GM23338 (cell line): ENCODE measurements at places on chromosomes 1 and 21.

- peak; percentile 45 for DNase-seq
These were observed 3.6 kb upstream of the ZMYM4 start for GRCh38 chr1:35264871-35265270.

GRCh38 chr1:198168227-198168626 lies 11.4 kb downstream of the NEK7 start:
- no peak for DNase-seq

DNA sequence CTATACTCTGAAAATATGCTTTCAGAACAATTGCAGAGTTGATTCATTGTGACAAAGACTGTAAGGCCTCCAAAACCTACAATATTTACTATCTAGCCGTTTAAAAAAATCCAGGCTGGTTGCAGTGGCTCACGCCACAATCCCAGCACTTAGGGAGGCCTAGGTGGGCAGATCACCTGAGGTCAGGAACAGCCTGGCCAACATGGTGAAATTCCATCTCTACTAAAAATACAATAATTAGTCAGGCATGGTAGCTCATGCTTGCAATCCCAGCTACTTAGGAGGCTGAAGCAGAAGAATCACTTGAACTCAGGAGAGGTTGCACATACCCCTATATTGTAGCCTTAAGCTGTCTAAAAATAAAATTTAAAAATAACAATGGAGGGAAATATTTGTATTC lies 5.3 kb upstream of the TFF2 start:
- DNase-seq: no peak

DNA sequence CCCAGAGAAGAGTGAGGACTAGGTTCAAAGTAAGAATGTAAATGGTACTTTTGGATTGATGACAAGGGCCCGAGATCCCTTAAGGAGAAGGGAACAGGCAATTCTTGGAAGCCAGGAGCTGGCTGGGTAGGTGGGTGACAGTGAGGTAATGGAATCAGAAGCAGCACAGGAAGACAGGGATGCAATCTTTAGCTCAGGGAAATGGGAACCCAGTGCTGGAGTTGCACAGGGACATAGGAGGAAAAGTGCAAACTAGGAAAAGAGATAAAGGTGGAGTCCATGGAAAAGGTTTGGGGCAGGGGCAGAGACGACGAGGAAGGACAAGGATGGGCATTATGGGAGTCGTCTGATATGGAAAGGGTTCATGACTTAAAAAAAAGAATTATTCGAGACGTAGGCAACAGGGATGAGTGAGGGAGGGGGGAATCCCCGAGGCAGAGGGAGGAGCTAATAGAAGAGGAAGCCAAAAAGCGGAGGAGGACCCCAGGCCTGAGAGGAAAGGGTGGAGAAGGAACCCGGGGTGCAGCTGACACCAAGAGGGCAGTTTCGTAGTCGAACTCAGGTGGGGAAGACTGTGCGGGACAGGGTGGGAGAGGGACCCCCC lies 495 bp downstream of the PI4KB start:
- peak; percentile 71 for DNase-seq

DNA sequence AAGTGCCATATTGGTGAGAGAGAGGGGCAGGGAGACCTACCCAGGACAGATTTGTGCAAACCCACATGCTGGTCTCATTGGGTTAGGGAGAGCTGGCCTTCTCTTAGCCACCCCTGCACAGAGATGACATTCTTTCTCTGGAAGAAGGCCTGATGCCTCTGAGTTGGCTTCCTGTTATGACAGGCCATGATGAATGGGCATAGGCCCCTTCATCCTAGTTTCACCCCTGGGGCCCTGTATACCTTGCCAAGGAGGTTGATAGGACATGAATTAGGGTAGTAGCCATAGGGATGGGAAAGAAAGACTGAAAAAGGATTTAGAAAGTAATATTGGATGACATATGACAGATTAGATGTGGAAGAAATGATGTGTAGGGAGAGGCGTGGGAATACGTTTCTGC lies 46.6 kb downstream of the TENT5C start:
- no peak for DNase-seq

DNA sequence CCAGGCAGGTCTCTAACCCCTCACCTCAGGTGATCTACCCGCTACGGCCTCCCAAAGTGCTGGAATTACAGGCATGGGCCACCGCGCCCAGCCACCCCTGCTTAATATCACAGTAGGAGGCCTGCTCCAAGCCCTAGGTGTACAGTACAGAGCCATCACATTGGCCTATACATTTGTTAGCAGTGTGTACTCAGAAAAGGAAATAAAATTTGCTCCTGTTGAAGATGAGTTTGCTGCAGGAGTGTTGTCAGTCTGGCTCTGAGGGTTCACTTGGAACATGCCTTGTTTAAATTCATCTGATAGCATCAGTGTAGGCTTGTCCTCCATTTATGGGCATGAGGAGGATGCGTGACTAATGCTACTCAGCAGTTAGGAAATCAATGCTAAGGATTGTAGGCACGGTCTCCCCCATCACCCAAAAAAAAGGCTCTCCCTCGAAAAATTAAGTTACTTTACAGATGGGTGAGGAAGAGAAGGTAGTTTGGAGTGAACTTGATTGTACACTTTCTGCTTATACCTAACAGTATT lies 4.6 kb upstream of the ENAH start:
- no peak for DNase-seq

DNA sequence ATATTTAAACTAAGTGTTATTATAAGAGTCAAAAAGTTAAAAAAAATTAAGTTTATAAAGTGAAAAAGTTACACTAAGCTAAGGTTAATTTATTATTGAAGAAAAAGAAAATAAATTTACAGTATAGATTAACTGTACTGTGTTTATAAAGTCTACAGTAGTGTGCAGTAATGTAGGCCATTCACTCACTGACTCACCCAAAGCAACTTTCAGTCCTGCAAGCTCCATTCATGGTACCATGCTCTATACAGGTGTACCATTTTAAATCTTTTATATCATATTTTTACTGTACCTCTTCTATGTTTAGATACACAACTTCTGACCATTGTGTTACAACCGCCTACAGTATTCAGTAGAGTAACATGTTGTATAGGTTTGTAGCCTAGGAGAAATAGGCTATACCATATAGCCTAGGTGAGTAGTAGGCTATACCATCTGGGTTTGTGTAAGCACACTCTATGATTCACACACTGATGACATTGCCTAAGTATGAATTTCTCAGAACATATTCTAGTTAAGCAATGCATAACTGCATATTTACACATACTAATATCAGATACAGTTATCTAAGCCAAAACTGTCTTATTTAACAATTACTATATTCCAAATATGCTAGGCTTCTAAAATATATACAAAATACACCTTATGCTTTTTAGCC lies 80.6 kb upstream of the GFI1 start:
- DNase-seq: no peak

DNA sequence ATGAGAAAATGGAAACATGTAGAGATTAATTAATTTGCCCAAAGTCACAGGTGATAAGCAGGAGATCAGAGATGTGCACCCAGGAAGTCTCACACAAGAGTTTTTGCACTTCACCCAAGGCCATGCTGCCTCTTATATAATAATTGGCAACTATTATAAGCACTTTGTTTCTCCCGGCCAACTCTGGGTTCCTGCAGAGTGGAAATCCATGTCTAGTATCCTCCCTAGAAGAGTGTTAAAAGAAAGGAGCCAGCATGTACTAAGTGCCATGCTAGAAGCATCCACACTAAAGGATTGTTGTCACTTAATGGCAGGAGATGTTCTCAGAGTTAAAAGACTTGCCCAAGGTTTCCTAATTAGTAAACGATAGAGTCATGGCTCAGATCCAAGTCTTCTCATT lies 470.3 kb downstream of the OMA1 start:
- DNase-seq: no peak

GRCh38 chr1:187001198-187001889 lies 172.6 kb downstream of the PLA2G4A start:
- no peak for DNase-seq

GRCh38 chr1:202010180-202011015 lies at the start of gene ELF3:
Gene ELF3 (plus strand): TSS chr1:202010587. CDS start chr1:202011137, 550 bp downstream.
- DNase-seq: peak; percentile 98

- DNase-seq: peak; percentile 29
These were observed 489.3 kb downstream of the AMY1C start for GRCh38 chr1:104238991-104239390.

DNA sequence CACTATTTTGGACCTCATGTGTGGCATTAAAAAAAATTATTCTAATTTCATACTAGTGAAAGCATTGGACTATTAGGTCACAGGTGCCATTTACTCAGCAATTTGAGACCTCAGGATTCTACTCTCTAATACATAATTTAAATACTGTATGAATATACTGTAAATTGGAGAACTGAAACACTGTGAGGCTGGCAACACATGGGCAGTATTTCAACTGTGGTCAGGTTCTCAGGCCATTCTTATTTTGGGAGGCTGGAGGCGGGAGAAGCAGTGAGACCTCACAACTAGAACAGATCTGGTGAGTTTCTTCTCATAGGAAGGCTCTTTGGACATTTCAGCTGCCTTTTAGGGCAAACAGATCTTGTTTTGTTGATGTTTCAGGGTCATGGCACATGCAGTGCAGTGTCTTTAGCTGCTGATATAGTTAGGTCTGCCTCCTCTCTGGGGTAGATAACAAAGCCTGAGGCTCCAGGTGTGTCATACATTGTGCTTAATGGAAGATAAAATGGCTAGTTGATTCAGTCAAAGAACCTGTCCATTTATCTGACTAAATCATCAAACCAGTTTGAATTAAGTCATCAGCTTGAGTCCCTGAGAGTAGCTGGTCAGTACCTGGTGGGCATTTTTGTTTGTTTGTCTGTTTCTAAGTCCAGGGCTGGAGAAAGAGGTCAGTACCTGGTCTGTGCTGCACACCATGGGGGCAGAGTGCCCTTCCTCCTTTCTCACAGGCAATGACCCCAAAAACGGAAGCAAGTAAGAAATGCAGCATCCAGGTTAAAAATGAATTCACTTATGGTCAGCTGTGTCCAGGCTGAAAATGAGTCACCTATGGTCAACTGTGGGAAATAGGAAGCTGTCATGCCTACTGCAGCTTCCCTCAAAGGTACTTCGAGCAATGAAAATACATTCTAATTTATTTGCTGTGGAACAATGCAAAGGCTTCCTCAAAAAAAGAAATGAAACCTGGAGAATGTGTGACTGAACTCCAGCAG lies 216.2 kb downstream of the SDCCAG8 start:
- DNase-seq: no peak

DNA sequence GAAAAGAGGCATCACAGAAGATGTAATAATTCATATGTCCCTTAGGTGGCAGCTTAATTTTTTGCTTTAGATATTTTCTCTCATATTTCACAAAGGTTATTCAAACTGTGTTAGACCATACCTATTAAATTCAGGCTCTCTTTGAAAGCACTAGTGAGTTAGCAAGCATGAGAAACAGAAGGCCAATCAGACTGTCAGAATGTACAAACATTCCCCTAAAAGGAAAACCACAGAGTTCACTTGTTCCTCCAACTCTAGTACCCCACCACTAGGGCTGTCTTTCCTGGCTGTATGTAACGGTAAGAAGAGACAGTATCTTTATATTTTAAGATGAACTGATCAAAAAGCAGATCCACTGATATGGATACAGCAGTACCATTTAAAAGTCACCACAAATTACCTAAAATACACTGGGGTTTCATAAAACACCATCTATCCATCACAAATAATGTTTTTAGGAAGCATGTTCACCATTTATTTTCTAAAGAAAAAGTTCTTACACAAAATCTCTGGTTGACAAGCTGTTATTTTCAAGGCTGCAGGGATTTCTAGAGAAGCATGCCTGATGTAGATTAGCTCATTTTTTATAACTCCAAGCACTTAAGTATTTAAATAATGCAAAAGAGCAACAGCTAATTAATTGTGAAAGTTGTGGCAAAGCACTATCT lies 1.8 kb downstream of the ARPC5 start:
- DNase-seq: peak; percentile 72

- no peak for DNase-seq
These were observed 8.6 kb upstream of the BCL2L15 start for GRCh38 chr1:113895961-113896360.

- no peak for DNase-seq
These were observed 122.2 kb downstream of the KCNN3 start for GRCh38 chr1:154747740-154748404.

DNA sequence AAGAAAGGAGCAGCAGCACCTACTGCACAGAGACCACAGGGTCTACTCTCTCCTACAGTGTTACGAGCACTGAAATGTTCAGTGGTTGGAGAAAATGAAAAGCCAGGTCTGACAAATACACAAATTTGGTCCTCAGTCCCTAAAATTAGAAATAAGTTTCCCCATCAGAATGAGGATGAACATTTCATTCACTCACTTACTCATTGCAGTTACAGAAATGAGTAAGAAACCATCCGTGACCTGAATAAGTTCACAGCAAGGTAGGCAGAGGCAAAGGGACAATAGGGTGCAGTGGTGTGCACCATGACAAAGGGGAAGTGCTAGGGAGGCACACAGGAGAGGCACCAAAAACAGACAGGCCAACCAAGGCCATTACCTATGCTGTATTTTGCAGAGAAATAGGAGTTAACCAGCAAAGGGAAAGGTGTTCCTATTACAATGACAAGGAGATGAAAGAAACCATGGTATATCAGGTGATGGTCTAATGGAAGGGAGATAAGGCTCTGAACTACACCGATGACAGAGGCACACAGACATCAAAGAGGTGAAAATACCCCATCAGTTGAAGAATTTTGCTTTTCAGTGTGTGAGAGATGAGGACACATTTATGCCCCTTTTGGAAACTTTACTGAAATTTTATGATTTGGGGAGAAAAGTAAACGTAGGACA lies 29.4 kb downstream of the VAV3 start:
- no peak for DNase-seq

- DNase-seq: no peak
These were observed 5.6 kb upstream of the SH3D21 start for GRCh38 chr1:36300526-36300925.

DNA sequence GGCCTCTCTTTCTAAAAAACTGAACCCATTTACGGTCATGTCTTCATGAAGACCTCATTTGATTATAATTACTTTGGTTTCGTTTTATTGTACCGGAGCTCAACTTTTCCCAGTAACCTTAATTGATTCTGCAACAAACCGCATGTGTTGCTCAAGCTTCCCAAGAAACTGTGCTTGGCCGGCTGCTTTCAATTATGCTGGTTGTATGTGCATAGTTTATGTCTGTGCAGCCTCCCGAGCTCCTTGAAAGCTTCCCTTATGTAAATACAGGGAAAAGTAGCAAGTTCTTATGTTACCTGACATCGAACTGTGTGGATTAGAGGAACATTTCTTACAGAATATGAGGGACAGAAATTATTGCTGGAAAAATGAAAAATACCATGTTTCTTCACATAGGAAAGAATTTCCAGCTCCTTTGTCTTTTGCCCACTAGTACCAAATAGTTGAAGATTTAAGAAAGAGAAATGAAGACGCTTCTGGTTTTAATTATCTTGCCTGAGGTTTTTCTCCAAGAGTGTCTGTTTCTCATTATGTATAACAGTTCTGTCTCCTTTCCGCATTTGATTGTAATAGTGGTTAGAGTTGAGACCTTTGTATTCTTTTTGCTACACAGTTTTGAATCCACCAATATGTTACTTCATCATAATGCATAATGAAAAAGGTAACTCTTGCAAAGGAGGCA lies 2.1 kb downstream of the VCAM1 start:
- no peak for DNase-seq
